ENCODE measurements at places on chromosomes 6 and 20.

DNA sequence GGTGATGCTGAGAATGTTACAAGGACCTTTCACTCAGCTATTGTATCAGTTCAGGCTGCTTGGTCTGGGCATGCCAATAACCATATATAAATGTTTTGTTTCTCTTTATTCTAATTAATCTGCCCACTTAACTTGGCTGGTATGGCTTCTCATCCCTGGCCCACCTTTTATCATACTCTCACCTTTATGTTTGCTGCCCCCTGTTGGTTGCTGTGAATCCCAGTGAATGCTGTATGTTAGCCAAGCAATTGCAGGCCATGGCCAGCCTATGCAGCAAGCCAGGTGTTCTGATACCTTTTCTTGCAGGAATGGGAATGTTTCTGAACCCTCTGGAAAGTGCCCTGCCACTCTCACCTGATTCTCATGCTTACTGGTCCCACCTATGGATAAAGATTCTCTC, 54.6 kb downstream of the PCSK2 start:
- DNase-seq, result peak; percentile 6

GRCh38 chr6:138145402-138145801, 16.3 kb upstream of the ARFGEF3 start:
- no peak for DNase-seq

- DNase-seq, result peak; percentile 56
These were observed 15.0 kb upstream of the TFAP2A start for GRCh38 chr6:10429638-10430427.

- no peak for DNase-seq
These were observed 153.5 kb upstream of the DST start for GRCh38 chr6:56796196-56796532.

DNA sequence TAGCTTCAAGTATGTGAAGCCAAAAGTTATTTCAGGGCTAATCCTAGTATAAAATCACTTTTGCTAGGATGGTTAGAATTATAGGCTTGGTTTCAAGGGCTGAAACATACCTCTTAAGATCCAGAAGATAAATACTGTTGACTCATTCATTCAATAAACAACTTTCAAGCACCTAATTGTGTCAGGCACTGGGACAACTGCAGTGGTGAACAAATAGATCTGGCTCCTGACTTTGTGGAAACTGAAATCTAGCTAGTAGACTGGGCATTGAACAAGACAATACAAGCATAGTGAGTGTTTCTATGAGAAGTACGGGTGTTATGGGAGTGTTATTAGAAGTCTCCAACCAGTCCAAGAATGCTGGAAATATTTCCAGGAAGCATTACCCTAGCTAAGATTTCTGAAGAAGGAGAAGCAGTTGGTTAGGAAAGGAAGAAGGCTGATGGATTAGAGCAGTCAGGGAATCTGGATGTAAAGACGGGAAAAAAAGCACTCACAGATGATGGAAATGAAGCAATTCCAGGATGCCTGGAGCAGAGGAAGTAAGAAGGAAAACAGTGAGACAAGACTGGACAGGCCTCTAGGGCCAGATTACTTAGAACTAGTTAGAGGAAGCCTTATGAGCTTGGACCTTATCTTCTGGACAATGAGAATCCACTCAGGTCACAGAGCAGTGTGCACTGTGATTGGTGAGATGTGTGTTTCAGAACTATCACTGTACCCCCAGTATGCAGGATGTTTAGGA, 132.6 kb upstream of the RAB32 start:
- DNase-seq, result no peak

DNA sequence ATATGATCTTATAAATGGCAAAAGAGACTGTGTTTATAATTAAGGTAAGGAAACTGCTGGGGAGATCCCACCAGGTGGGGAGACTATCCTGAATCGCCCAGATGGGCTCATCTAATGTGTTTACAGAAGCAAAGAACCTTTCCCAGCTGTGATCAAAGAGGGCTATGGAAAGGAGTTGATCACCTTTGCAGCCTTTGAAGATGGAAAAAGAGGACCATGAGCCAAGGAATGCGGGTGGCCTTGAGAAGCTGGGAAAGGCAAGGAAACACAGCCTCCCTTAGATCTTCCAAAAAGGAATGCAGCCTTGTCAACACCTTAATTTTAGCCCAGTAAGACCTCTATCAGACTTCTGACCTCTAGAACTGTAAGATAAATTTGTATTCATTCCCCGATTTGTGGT, 66.5 kb upstream of the ADGRG6 start:
- DNase-seq, result no peak

DNA sequence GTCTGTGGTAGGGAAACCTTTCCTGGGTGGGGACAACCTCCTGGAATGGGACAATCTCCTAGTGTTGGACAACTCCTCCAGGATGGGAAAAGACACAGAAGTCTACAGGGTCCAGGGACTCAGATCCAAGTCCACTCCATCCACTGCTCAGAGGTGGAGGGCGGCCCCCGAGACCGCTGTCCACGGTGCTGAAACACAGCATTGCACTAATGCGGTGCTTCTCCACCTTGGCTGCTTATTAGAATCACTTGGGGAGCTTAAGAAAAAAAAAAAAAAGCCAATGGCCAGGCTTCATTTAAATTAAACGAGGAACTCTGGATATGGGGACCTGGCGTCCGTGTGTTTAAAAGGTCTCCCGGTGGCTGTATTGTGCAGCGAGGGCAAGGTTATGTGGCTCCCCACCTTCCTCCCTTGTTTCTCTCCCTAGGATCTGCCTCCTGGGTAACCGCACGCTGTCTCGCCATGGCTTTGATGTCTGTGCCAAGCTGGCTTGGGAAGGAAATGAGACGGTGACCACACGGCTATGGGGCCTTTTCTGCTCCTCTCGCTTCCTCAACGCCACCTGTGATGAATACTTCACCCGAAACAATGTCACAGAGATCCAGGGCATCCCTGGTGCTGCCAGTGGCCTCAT, 12.0 kb downstream of the SLC12A5 start:
- DNase-seq, result no peak

- DNase-seq, result no peak
These were observed 43.8 kb downstream of the TMEM244 start for GRCh38 chr6:129817332-129817731.

DNA sequence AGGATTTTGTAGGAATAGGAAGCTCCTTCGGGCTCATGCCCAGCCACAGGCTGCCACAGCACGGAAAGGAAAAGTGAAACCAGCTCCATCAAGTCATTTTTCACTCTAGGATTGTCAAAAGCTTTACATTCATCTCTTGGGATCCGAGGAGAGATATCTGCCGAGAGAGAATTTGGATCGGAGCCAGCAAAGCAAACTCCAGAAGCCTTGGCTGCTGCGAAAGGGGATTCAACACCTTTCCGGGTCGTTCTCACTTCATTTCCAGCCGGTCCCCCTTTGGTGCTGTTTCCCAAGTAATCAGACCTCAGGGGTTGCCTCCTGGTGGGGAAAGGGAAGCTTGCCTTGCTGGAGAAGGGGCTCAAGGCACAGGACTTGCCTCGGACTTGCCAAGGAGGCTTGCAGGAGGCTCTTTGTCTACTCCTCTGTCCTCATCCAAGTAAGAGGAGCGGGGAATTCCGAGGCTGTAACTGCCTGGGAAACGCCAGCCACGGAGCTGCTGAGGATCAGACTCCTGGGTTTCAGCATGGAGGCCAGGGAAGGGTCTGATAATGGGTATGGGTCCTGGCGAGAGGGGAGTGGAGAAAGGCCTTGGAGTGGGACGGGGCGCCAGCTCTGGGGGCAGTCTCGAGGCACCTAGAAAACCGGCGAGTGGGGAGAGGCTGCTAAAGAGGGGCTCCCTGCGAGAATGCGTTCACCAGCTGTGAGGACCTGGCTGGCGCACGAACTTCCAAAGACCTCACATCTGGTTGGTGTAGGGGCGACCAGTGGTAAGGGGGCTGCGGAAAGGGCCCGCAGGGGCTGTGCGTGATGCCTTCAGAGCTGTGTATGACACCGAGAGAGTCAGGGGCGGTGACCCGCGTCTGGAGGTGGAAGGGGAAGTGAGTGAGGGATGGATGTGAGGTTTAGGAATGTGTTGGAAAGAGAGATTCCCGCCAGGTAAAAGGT, 702 bp downstream of the ETV7 start:
- peak; percentile 35 for DNase-seq

Data from NCI-H2227 treated with DMSO at 0.1 percent for 48 hours (cell line).